ENCODE measurements at places on chromosomes 13 and 19.
A peak's percentile ranks its signal among the peaks of the same experiment; 100 is the strongest.

GRCh38 chr13:77919246-77919920 is 752 bp upstream of the EDNRB start:
- DNase-seq, result peak; percentile 36

- DNase-seq, result no peak
Measured at GRCh38 chr13:21228738-21229137, 52.3 kb downstream of the MRPL57 start.

DNA sequence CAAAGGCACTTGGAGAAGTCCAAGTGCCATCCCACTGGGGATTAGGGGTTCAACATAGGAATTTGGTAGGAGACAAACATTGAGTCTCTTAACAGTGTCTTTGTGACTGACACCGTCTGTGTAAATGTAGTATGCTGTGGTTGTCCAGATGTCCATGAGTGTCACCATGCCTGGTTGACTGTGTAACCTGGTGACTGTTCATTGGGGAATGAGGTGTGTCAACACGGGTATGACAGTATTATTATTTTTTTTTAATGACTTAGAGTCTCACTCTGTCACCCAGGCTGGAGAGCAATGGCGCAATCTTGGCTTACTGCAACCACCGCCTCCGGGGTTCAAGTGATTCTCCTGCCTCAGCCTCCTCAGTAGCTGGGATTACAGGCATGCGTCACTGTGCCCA is 16.2 kb downstream of the PKN1 start:
- DNase-seq, result no peak

- DNase-seq, result no peak
Measured at GRCh38 chr13:33913829-33914228, 95.9 kb downstream of the RFC3 start.

DNA sequence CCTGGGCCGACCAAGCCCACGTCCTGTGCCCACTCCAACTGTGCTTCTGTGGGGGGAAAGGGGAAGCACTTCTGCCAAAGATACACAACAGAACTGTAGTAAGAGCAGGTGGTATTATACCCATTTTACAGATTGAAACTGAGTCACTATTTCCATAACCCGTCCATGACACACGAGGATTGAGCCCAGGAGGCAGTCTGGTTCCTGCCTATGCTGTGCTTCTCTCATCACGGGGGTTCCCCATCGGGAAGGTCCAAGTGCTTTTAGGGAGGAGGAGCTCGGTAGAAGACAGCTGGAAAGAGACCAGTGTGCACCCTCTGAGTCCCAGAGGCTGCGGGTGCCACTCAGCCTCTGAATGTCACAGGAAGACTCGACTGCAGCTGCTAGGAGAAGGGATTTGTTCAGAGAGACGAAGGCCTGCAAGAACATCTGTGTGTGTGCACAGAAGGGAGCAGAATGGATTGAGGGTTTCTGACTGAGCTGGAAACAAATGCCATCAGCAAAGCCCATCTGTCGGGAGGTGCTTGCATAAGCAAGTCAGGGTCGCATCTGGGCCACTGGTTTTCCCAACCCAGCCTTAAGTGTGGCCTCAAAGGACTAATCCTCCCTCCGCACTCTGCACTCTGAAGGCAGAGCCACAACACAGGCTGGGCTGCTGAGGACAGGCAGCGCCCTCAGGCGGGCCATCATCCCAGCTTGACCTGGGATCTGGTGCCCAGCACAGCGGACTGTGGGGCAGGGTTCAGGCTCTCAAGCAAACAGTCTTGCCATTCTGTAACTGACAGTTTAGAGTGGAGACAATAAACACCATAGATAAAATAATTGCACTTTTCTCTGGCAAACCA is 150.0 kb downstream of the DPF1 start:
- DNase-seq, result no peak

DNA sequence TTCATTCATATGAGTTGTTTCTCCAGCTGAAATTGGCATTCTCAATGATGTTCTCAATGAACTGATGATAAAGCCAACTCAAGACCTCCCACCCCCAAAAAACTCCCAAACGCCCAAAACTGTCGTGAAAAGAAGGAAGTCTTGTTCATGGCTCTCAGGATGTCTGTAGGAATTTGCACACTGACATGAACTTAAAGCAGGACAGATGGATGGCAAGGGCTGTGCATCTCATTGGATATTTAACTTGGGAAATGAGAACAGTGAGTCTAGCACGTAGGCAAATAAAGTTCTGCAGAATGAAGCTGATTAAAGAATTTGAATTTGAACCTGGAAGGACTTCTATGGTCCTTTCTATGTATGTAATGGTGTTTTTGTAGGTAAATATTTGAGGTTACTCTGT is 305.7 kb downstream of the SHISA2 start:
- DNase-seq, result no peak

DNA sequence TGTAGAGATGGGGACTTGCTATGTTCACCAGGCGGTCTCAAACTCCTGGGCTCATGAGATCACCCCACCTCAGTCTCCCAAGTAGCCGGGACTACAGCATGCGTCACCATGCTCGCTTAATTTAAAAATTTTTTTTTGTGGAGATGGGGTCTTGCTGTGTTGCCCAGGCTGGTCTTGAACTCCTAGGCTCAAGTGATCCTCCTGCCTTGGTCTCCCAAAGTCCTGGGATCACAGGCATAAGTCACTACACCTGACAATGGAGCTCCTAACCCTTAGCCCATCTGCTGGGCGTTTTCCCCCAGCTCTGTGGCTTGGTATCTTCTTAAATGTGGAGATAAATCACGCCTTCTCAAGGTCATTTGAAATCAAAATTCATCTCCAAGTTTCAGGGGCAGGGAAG is 6.3 kb upstream of the ADAMTS10 start:
- DNase-seq, result no peak

DNA sequence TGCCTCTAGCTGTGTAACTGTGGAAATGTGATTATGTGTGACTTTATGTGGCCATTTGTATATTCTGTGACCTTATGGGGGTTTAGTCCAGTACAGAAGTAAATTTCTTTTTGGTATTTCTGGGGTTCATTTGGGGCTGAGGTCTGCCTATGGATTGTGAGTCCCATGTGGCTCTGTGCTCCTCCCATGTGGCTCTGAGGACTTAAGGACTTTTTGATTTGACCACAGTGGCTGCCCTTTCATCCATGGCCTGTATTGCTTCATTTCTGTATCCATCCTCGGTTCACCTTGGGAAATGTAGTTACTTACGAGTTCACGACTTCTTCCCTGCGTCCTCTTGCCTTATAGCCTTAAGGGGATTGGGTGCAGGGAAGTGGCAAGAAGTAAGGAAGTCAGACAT is 1.0 kb downstream of the ZNF420 start:
- DNase-seq, result no peak

- DNase-seq, result no peak
Measured at GRCh38 chr13:78958006-78958405, 299.1 kb upstream of the OBI1 start.

GRCh38 chr13:63206461-63206860 is 1790.8 kb upstream of the PCDH20 start:
- no peak for DNase-seq

- DNase-seq, result no peak
Measured at GRCh38 chr13:84870190-84870589, 929.0 kb downstream of the SLITRK6 start.

GRCh38 chr19:44951179-44952159 is 3.7 kb upstream of the CLPTM1 start:
- peak; percentile 76 for DNase-seq

- DNase-seq, result no peak
Measured at GRCh38 chr13:109869312-109870237, 83.2 kb upstream of the IRS2 start.

DNA sequence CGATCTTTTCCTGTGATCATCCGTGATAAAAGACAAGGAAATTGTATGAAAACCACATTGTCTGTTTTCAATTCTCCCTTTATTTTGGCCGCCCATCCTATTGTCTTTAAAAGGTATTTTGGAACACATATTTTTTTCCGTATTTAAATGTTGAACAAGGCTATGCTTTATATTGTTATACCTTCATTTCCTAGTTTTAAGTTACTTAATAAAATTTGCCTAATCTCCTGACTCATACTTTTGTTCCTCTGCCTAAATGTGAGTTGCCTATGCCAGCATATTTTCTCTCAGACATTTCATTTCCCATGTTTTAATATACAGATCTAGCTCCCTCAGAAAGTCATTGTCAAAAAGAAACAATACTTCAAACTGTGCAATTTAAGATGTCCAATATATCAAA is 104.2 kb downstream of the SLITRK6 start:
- no peak for DNase-seq

DNA sequence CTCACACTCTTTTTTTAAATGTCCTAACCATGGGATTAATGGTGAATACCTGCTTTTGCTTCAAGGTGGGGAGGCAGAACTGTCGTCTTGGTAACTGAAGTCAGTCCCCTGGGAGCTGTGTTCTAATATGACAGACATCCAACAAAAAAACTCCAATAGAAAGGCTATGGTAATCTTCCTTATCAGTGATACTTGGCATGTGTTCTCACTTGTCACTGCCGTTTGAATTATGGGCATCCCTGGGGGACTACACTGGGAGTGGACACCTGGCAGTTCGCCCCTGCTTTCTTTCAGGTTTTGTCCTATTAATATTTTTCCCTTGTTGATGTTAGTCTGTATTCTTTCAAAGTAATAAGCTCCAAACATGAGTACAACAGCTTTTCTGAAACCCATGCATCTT is 252.6 kb downstream of the SLITRK5 start:
- DNase-seq, result no peak

- DNase-seq, result no peak
Measured at GRCh38 chr13:64538711-64539110, 2691.4 kb downstream of the PCDH9 start.

DNA sequence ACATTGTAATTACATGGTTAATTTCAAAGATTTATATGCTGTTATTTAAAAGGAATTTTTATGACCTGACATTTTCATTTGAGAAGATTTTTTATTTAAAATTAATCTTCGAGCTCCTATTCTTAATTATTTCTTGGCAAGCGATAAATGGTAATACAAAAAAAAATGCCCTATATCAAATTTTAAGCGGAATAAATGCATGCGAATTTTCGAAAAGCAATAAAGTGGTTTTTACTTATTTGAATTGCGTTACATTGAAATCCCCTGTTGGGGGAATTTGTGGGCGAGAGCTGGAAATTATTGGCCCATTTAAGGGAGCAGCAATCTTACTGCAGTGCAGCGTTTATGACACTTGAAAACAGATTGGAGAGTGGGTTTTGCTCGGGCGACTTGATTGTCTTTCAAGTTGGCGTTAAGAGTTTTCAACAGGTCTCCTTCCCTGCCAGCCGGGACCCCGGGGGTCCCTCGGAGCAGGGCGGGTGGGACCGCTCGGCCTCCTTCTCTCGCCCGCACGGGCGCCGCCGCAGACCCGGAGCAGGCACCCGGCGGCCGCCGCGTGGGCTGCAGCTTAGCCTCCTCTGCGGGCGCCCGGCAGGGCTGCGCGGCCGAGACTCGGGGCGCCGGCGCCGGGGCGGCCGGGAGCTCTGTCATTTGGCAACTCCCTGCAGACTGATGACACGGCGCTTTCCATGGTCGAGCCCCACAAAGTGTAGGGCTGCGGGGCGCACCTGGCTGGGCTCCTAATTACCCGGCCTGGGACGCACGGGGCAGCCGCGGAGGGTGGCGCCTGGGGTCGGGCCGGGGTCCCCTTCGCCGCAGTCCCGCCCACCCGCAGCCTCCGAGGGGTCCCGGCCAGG is 255.1 kb upstream of the SOX21 start:
- DNase-seq, result peak; percentile 31

- DNase-seq, result no peak
Measured at GRCh38 chr13:66536746-66537145, 693.4 kb downstream of the PCDH9 start.

- peak; percentile 92 for DNase-seq
Measured at GRCh38 chr13:43307921-43308433, 284.6 kb downstream of the DNAJC15 start.

GRCh38 chr19:4295972-4296771 is 6.0 kb downstream of the TMIGD2 start:
- DNase-seq, result no peak

GRCh38 chr19:7444042-7444441 is 44.8 kb downstream of the PEX11G start:
- DNase-seq, result no peak

- DNase-seq, result no peak
Measured at GRCh38 chr19:3397266-3398022, 31.1 kb downstream of the NFIC start.

- peak; percentile 83 for DNase-seq
Measured at GRCh38 chr19:2962018-2962670, 15.2 kb upstream of the TLE6 start.

DNA sequence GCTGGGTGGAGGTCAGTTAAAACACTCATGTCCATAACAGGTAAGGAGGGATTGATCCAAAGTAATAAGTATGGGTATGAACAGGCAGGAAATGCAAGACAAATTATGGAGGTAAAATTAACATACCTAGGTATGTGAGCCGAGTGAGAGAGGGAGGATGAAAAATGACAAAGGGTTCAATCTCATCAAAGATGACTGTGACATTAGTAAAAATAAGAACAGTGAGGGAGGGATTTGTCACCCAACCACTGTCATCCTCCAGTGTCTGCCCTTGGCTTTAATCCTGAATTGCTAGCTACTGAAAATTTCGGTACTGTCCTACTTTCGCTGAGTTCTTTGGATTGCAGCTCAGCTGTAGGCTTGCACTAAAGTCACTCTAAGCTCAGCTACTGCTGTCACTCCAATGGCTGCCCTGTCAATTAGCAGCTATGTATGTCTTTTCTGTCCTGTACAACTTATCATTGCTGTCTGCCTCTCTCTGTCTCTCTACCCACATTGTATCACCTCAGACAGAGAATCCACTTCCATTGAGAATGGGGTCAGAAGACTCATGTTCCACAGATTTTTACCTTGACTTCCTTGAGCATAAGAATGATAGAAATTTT is 62.5 kb downstream of the LRRC63 start:
- DNase-seq, result no peak

DNA sequence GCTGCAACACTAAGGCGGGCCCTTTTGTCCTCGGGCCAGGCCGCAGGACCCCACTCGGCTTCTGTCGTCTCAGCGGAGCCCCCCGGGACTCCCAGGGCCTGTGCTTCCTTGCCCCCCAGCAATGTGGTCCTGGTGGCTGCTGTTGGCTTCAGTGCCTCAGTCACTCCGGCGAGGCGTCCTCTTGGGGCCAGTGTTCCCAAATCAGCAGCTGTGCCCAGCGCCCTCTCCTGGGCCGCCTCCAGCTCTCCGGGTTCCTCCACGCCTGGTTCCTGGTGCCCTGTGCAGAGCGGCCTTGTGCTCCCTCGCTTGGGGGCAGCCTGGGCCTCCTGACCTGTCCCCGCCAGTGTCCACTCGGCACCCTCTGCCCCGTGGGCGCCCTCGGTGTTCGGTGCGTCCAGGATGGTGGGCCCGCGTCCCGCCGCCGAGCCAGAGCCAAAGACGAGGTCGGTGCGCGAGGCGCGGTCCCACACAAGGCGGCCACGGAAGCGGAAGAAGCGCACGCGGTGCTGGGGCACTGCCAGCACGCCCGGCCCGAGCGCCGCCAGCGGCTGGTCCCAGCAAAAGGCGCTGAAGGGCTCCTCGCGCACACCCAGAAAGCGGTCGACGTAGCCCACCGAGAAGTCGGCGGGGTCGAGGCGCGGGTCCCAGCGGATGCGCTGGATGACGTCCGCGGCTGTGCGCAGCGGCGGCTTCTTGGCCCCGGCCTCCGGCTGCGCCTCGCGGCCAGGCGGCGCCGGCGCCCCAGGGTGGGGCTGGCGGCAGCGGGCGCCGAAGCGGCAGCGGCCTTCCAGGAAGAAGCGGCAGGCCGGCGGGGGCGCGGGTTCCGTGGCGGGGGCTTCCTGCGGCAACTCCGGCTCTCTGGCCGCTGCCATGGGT is 685 bp downstream of the LENG9 start:
- peak; percentile 63 for DNase-seq

- DNase-seq, result peak; percentile 52
Measured at GRCh38 chr19:15378534-15379082, 979 bp downstream of the AKAP8 start.

GRCh38 chr13:99214731-99215130 is 14.1 kb downstream of the UBAC2 start:
- no peak for DNase-seq

Data from Kasumi-1 (cell line).